Hepatocyte (in vitro differentiated cells): ENCODE measurements at places on chromosomes 6 and 20. TPM values are rescaled to one million over a fixed set of nuclear protein-coding genes. Genes with fewer than 3 reads are reported as not detected.

DNA sequence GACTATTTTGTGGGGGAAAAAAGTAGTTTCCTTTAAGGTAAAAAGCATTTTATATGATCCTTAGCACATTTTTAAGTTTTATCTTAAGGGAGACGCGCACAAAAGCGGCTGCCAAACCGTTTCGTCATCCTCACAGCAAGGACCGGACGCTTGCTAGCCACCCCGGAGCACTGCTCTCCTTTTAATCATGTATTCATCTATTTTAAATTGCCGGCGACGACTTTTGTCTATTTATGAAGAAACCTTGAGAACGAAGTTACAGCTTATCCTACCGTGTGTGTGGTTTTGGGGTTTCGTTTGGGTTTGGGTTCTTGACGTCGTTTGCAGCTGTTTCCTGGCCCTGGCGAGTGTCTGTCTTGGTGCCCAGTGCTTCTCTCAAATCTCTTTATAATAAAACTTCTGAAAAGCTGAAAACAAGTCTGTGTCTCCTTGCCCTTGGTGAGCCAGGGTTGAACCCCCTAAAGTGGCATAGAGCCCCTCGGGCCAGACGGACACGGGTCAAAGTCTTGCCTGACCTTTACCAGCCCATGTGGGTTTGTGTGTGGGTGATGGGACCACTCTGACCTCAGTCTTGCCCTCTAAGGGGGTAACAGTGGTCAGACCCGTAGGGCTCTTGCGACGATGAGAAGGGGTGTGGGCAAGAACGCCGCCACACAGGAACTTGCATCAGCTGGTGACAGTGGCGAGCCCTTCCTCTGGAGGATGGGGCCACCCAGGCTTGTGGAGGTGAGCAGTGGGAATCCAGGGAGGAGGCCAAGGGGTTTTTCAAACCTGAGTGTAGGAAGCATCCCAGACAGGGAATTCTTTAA is 117.6 kb downstream of the JPH2 start:
- no peak for DNase-seq

GRCh38 chr6:114024746-114025145 is 53.8 kb upstream of the HDAC2 start:
- DNase-seq: no peak

- no peak for DNase-seq
Measured at GRCh38 chr20:53935344-53936084, 134.9 kb downstream of the BCAS1 start.

DNA sequence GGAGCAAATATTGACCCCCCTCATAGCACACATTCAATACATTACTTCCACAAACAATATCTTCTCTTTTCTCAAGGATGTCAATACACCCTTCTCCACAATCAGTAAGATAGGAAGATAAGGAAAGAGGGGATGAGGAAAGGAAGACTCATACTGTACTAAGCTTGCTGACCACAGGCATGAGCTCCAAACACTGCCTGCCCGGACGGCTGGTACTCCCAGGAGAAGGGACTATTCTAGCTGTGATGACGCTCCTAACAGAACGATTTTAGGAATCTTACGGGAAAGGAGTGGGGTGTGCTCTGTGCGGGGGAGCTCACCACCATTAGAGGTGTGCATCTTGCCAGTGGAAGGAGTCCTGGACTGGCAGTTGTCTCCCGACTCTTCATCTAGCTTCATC is 3.9 kb upstream of the CCN6 start:
- DNase-seq: no peak

The GMEB2 gene
- 8.7 and 10.9 TPM in 2 replicates for polyA plus RNA-seq

- DNase-seq: no peak
Measured at GRCh38 chr20:47710665-47711045, 74.6 kb downstream of the SULF2 start.

The LY6G6F gene
- polyA plus RNA-seq: not detected in 2 replicates

The FAM184A gene
- 4.8 and 5.6 TPM in 2 replicates for polyA plus RNA-seq

DNA sequence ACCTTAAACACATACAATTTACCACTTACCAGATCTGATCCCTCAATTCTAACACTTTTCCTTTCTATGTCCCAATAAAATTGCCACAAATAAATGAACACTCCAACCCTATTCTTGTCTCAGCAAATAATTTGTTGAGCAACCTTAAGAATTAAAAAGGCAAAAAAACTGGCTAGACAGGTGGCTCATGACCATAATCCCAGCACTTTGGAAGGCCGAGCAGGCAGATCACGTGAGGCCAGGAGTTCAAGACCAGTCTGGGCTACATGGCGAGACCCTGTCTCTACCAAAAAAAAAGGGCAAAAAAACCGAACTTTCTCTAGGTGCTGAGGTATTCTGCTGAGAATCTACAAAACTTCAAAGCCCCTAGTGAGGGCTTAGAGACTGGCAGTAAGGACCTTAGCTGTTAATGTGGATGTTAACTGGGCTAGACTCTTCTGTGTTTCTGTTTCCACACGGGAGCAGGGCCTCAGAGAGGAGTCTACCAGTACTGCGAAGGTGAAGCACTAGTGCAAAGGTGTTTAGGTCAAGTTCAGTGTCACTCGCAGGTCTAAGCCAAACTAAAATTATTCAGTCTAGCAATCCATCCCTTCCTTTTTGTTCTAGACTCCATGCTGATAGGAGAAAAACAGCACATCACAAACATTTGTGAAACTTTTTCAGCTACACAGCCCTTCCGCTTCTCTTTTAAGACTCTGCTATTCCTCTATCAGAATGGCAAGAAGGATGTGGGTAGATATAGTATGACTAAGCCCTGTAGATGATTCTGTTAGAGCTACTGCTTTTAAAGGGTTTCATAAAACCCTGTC is 2.6 kb downstream of the FASTKD5 start:
- DNase-seq: no peak

The SRMS gene
- polyA plus RNA-seq: not detected in 2 replicates

GRCh38 chr20:6668546-6668945 is 98.9 kb upstream of the BMP2 start:
- DNase-seq: no peak

DNA sequence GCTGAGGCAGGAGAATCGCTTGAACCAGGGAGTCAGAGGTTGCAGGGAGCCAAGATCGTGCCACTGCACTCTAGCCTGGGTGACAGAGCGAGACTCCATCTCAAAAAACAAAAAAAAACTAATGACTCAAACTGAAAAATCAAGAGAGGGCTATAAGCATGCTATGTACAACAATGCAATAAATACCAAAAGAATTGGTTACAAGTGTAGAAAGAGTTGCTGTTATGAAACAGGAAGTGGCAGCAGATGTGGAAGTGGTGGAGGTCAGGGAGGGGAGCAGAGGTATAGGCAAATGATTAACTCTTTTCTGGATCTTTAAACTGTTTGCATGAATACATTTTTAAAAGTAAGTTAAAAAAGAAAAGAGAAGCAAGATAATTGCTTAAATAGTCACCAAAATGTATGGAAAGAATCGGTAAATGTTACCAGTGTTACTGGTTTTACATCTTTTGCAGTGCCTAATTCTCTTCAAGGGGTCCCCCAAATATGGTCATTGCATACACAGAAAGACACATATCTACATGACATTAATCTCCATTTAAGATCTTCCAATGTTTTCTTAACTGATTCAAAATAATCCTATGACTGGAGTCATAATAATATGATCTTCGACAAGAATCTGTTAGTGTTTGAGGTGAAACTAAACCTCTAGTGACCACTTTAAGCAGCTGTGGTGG is 15.0 kb downstream of the CALHM6 start:
- no peak for DNase-seq

GRCh38 chr6:41504466-41505121 is 41.6 kb upstream of the FOXP4 start:
- no peak for DNase-seq

- DNase-seq: no peak
Measured at GRCh38 chr6:105726902-105727655, 324.2 kb upstream of the PREP start.

- DNase-seq: no peak
Measured at GRCh38 chr6:79468587-79468986, 68.6 kb downstream of the LCA5 start.

The HLA-DRB1 gene
- polyA plus RNA-seq: 72.9 and 77.2 TPM in 2 replicates

DNA sequence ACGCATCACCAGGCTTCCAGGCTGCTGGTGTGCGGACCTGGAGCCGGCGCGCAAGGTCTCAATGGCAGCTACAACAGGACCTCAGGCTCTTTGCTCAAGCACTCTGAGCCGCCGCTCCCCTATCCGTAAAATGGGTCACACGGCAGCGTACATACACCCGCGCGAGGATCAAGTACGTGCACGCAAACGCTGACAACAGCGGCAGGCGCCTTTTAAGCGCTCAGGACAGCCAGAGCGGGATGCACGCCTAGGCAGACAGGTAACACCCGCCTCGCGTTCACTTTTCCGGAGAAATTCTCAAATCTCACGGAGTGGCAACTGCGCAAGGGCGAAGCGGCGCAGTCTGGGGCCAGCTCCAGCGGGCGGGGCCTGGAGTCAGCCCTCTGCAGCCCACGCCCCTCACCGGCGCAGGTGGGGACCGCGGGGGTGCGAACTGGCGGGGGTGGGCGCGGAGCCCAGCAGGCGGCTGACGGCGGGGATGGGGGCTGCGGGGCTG is 535 bp downstream of the EXOC2 start:
- DNase-seq: peak; percentile 81

DNA sequence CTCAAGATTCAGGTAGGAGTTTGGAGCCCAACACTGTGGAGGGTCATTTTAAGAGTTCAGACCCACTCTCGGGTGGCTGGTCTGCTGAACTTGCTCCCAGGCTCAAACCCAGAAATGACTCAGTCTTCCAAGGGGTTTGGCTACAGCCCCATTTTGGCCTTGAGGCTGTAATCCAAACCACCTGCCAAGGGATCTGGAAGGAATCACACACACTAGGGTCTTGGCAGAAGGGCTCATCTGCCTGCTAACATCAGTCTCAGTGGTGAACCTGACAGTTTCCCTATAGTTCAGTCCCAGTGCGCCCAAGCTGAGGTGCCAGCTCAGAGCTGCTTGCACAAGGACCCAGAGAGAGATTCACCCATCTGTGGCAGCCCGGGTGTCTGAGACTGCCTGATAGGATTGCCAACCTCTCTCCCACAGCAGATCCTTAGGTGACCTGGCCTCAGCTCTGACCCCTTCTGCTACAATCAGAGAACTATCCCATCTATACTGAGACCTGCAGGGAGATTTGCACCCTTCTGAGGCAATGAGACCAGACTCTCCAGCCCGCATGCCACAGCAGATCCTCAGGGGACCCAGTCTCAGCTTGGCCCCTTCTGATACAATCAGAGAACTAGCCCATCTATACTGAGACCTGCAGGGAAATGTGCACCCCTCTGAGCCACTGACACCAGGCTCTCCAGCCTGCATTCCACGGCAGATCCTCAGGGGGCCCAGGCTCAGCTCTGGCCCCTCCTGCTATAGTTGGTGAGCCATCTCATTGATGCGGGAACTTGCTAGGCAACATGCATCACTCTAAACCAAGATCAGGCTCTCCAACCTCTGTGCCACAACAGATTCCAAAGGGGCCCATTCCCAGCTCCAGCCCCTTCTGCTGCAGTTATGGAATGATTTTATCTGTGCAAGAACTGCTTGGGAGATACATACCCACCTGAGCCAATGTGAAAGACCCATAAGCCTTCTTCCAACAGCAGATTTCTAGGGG is 48.2 kb downstream of the THBS2 start:
- DNase-seq: no peak

DNA sequence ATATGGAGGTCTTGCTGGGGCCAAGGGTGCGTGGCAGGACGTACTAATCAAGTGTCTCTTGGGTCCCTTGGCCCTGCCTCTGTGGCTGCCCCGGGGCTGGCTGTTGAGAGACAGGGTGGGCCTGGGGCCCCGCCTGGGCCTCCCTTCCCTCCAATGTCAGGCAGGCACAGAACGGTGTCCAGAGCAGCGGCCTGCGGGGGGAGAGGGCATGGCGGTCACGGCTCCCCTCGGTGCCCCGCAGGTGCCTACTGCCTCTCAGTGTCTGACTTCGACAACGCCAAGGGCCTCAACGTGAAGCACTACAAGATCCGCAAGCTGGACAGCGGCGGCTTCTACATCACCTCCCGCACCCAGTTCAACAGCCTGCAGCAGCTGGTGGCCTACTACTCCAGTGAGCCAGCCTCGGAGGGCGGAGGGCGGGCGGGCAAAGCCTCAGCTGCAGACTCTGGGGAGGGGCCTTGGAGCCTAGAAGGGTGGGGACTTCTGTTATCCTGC is 50.0 kb downstream of the SRC start:
- peak; percentile 64 for DNase-seq

DNA sequence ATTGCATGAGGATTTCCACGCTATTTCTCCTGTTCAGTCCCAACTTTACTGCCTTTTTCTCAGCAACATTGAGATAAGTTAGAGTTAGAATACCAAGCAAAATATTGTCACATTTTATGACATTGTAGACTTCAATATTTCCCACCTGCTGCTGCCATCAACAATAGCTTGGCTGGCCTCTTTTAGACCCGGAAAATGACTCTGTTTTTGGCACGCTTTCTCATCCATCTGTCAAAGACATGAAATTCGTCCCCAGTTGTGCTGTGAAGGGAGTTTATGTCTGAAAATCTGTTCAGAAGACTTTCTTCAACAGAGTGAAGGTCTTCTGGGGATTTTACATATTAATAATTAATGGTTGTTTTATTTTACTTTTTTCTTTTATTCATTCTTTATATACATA is 857.3 kb downstream of the FRK start:
- DNase-seq: no peak

The CST4 gene
- polyA plus RNA-seq: not detected in 2 replicates

The SYCP2L gene
- 0.37 and 1.3 TPM in 2 replicates for polyA plus RNA-seq

DNA sequence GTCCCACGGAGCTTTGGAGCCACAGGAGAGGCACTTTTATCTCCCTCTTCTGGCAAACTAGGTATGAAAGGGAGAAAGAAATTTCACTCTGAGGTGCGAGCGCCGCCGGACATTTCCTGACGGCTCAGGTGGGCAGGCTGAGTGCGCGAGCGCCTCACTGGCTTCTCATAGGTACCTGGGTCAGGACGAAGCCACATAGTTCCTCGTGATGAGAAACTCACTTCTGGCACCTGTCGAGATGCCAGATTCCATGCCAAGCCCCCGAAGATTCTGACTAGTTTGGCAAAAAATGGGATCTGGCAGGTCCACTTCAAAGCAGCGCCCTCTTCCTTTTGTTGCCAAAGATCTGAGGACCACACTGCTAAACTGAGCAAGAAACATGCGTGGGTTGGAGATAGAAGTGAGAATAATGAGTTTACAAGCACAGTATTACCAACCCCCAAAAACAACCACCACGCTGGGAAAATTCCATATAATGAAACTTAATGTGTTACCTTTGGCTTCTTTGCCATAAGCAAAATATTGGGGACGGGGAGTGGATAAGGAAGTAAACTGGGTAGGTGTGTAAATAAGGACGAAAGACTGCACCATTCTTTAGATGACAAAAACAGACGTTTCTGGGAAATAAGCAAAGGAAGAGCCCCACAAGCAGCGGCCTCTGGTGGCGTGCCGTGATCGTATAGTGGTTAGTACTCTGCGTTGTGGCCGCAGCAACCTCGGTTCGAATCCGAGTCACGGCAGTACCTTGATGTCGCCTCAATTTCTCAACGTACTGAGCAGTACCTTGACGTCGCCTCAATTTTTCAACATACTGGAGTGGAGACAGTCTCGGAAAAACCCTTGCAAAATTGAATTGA is 89.8 kb upstream of the PRSS16 start:
- peak; percentile 86 for DNase-seq
